ENCODE measurements at places on chromosomes 1 and 21.
A peak's percentile ranks its signal among the peaks of the same experiment; 100 is the strongest.

GRCh38 chr1:7011826-7012225, 226.6 kb downstream of the CAMTA1 start:
- no peak overlapping the region for H3K27ac ChIP-seq
- no peaks in the 10 kb centered on the region for H3K36me3 ChIP-seq
- no peaks in the 10 kb centered on the region for H3K27me3 ChIP-seq

- H3K36me3 ChIP-seq: no peaks in the 10 kb centered on the region
- H3K27me3 ChIP-seq: no peaks in the 10 kb centered on the region
- DNase-seq: no peak
- H3K4me3 ChIP-seq: no peak within 1 kb of the TSS
These were observed at the start of gene LDLRAD2 for GRCh38 chr1:21811875-21812305. Gene LDLRAD2, plus strand, starts transcription at chr1:21812265. Its CDS starts 187 bp downstream, at chr1:21812452.

DNA sequence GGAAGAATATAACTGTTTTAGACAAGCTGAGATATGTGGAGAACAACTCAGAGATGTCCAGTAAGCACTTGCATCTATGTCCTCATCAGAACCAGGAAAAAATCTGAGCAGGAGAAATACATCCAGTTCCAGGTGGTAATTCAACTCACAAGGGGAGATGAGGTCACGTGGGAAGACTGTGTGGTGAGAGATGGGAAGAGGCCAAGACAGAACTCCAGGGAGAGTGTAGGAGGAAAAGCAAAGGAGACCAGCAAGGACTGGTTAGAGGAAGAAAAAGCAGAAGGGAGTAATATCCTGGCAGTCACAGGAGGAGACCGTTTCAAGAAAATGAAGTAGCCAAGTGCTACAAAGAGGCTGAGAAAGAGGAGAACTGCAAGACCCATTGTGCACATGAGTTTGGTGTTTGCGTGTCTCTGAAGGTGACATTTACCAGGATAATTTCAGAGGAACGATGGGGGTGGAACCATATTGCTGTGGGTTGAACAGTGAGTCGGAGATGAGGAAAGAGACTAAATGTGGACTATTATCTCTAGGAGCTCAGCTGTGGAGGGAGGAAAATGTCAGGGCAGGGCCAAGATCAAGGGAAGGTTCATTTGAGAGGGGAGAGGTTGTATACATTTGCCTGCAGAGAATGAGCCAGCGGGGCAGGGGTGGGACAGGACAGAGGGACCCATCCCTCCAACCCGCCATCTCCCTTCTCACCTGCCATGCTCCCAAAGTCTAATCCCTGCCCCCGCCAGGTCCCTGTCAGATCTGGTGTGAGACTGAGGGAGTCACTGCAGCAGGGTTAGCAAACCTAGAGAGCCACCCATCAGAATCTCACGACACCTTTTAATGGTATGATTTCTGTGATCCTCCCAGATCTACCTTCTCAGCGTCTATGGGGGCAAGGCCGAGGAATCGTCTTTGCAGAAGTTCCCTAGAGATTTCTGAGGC, 24.9 kb downstream of the SUSD4 start:
- H3K4me3 ChIP-seq: no peak overlapping the region
- DNase-seq: no peak
- no peaks in the 10 kb centered on the region for H3K4me1 ChIP-seq

GRCh38 chr1:87638636-87639035, 310.0 kb downstream of the LMO4 start:
- H3K36me3 ChIP-seq: no peaks in the 10 kb centered on the region
- H3K27me3 ChIP-seq: no peaks in the 10 kb centered on the region
- no peak for DNase-seq
- H3K27ac ChIP-seq: no peak overlapping the region
- H3K4me1 ChIP-seq: no peaks in the 10 kb centered on the region

DNA sequence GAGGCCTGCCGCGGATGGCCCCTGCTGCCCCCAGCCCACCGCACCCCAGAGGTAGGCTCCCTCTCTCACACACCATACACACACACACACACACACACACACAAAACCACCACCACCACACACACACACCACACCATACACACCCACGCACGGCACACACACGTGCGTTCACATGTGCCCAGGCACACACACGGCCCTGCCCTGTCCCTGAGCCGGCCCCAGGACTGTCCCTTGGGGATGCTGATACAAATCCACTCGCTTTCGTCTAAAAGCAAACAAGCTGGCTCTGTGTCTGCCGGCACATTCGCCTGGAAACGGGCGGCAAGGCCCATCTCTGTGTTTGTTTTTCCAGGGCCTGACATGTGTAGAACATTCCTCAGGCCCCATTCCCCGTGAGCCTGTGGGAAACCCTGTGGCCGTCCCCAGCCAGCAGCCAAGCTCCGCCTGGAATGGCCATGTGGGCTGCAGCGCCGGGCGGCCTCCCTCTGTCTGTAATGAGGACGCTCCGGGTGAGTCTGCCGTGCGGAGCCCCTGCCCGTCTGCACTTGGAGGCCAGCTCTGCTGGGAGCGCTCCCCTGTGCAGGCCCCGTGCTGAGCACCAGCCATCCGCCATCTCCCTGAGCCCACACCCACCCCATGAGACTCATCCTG, 67.4 kb downstream of the DMRTB1 start:
- no peak for DNase-seq
- H3K27me3 ChIP-seq: no peaks in the 10 kb centered on the region
- peaks cover 11% of the 10 kb centered on the region for H3K4me1 ChIP-seq
- H3K36me3 ChIP-seq: no peaks in the 10 kb centered on the region

GRCh38 chr1:225508538-225509375, 80.9 kb upstream of the LBR start:
- H3K4me1 ChIP-seq: peaks cover 17% of the 10 kb centered on the region
- no peak overlapping the region for H3K4me3 ChIP-seq
- no peaks in the 10 kb centered on the region for H3K36me3 ChIP-seq
- DNase-seq: no peak
- H3K27me3 ChIP-seq: no peaks in the 10 kb centered on the region
- peak overlapping the region; percentile 69 for H3K27ac ChIP-seq

DNA sequence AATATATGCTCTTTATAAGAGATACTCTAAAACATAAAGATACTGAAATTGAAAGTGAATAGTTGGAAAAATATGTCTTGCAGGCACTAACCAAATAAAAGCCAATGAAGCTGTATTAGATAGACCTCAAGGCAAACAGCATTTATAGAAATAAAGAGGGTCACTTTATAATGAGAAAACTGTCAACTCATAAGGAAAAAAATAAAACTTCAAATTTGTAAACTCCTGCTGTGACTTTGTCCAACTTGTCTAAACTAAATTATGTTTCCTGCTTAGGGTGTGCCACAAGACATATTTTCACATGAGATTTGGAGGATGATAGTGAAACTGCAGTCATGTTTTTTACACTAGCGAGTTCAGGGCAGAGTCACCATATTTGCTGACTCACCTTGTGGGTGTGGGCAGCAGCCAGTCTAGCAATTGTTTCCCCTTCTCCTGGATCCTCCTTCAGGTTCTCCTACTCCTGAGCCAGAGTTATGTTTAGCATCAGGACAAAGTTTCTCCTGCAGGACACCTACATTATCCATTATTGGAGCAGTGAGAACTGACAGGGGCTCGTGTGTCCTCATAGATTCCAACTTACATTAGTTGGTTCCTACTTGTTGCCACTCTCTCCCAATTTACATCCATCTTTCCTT, 43.8 kb downstream of the CD53 start:
- no peaks in the 10 kb centered on the region for H3K36me3 ChIP-seq
- no peak overlapping the region for H3K4me3 ChIP-seq
- no peaks in the 10 kb centered on the region for H3K27me3 ChIP-seq
- no peak for DNase-seq

DNA sequence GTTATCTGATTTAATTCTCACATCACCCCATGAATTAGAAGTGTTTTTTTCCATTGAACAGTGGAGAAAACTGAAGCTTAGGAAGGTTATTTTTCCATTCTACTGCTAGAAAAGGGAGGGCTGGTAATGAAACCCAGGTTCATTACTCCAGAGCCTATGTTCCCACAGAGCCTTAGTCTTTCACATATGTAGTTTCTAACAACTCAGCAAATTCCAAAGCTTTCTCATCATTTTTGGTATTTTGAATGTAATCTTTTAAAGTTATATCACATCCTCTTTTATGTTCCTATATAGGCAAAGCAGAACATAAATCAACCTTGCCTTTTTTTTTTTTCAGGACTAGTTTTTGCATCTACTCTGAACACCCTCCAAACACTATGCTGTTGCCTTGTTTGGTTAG, 131.9 kb upstream of the BEND5 start:
- DNase-seq: no peak
- H3K27ac ChIP-seq: no peak overlapping the region
- no peaks in the 10 kb centered on the region for H3K36me3 ChIP-seq
- H3K27me3 ChIP-seq: peaks cover 4% of the 10 kb centered on the region

DNA sequence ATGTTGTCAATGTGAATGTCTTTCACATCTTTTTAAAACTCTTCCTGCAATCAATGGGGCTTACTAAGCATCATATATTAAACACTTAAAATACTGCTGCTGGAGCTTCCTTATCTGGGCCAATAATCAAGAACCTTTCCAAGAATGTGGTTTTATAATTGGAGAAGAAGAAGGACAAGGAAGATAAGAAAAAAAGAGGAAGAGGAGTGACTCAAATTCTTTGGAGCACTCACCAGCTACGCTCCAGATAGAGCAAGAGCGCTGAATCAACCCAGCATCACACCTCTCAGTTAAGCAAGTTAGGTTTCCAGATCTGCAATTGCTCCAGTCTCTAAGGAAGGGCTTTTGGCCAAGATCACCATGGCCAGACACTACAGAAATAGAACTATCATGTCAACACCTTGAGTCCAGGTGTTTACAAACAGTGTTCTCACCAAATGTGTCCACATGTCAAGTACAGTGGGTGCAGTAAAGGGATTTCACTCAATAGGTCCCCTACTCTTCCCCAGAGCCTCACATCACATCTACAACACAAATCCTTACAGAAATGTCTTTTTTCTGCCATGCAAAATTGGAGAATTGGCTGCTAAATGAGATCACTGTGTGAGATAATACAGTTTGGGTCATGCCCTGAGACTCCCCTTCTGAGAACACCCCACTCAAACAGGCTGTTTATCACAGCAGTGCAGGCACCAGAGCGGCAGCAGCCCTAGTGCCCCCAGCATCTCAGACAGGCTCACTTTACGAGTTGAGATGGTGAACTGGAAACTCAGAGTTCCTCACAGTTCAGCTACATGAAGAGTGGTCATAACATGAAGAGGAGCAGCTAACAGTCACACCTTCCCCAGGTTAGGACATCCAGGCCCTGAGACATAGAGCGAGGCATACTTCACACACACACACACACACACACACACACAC, 1.7 kb upstream of the SPRR2B start:
- no peaks in the 10 kb centered on the region for H3K4me1 ChIP-seq
- no peak overlapping the region for H3K4me3 ChIP-seq
- H3K27me3 ChIP-seq: no peaks in the 10 kb centered on the region
- no peak overlapping the region for H3K27ac ChIP-seq

DNA sequence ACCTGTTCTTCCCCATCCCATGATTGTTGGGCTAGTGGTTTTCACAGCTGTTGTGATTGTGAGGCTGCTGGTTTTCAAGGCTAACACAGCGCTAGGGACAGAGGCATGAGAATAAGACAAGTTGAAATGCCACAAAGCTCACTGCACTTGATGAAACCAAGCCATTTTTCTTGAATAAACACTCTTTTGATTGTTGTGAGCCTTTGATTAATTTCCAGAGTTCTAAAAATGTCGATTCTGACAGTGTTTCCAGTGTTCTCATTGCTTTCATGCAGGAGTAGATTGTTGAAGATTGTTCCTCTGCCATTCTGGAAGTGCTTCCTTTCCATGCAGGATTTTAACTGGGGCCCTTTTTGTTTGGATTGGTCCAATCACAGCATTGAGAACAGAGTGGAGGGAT, 134.9 kb upstream of the GRIK3 start:
- no peaks in the 10 kb centered on the region for H3K27me3 ChIP-seq
- no peak overlapping the region for H3K4me3 ChIP-seq
- no peaks in the 10 kb centered on the region for H3K4me1 ChIP-seq
- no peak overlapping the region for H3K27ac ChIP-seq
- DNase-seq: no peak
- no peaks in the 10 kb centered on the region for H3K36me3 ChIP-seq

Data from esophagus squamous epithelium (tissue), 5 donors.